ENCODE measurements at places on chromosomes 4 and X.

DNA sequence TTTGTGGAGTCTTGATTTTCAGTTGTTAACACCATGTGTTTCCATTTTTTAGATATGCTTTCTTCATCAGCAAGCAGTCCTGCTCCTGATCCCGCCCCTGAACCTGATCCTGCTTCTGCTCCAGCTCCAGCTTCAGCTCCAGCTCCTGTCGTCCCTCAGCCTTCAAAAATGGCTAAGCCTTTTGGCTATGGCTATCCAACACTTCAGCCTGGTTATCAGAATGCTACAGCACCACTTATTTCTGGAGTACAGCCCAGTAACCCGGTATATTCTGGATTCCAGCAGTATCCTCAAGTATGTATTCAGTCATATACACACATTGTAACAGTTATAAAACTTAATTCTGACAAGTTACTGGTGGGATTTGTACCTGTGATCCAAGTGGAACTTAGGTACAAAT is 60.9 kb downstream of the SEC24B start:
- no peak for DNase-seq

DNA sequence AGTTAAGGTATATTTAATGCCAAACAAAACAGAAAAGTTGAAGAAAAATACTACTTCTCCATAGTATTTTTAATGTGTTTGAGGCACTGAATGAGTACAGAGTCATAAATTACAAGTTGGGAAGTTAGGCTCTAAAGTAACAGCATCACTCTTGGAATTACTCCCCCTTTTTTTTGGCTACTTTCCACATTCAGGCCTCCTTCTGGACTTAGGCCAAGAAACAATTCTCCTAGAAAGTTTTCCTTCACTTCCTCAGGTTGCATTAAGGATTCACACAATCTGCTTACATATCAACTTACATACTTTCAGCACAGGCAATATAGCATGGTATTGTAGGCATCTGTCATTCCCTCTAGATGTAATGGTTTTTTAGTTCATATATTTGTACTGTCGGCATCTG is 52.1 kb downstream of the TMEM165 start:
- DNase-seq, result no peak

- no peak for DNase-seq
Measured at GRCh38 chrX:88424541-88424940, 322.5 kb upstream of the CPXCR1 start.

- DNase-seq, result no peak
Measured at GRCh38 chr4:168643111-168643795, 146.4 kb downstream of the PALLD start.

GRCh38 chrX:10174051-10174450 is 17.3 kb downstream of the CLCN4 start:
- DNase-seq, result no peak

DNA sequence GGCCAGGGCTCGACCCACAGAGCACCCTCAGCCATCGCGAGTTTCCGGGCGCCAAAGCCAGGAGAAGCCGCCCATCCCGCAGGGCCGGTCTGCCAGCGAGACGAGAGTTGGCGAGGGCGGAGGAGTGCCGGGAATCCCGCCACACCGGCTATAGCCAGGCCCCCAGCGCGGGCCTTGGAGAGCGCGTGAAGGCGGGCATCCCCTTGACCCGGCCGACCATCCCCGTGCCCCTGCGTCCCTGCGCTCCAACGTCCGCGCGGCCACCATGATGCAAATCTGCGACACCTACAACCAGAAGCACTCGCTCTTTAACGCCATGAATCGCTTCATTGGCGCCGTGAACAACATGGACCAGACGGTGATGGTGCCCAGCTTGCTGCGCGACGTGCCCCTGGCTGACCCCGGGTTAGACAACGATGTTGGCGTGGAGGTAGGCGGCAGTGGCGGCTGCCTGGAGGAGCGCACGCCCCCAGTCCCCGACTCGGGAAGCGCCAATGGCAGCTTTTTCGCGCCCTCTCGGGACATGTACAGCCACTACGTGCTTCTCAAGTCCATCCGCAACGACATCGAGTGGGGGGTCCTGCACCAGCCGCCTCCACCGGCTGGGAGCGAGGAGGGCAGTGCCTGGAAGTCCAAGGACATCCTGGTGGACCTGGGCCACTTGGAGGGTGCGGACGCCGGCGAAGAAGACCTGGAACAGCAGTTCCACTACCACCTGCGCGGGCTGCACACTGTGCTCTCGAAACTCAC is 3.6 kb downstream of the MID1IP1 start:
- no peak for DNase-seq

GRCh38 chrX:146615628-146616348 is 193.8 kb upstream of the CXorf51B start:
- DNase-seq, result no peak

All from amygdala (tissue), 56 donors.